GM20000 (cell line): ENCODE measurements at places on chromosomes 4 and X.

DNA sequence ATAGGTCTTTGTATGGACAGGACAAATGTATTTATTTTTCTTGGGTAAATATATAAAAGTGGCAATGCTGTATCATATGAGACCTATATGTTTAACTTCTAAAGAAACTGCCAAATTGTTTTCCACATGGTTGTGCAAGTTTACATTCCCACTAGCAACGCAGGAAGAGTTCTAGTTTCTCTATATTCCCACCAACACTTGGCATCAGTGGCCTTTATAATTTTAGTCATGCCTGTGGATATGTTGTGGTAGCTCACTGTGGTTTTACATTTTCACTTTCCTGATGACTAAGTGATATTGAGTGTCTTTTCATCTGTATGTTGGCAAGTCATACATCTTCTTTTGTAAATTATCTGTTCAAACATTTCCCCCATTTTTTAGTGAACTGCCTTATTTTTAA is 126.0 kb downstream of the EMCN start:
- DNase-seq = no peak

- no peak for DNase-seq
These were observed 1689.5 kb upstream of the PCDH10 start for GRCh38 chr4:131459430-131460101.

DNA sequence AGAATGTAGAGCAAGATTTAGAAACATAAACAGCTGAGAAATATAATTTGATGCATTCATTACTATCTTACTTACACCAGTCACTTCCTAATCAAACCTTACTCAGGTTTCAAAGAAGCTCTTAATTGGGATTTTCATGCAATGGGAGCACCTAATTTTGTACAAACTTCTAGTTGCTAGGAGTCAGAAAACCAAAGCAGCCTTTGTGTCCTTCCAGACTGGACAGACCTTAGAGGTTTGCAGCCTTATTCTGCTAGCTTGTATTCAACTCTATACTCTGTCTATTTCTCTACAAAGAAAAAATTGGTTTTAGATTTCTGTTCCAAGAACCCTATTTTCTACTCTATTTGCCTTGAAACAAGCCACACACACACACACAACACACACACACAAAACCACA is 19.4 kb downstream of the GABRA2 start:
- no peak for DNase-seq

GRCh38 chrX:48715072-48715471 is 18.5 kb downstream of the SUV39H1 start:
- DNase-seq = no peak

- DNase-seq = no peak
These were observed 37.0 kb upstream of the FGF13 start for GRCh38 chrX:138748480-138748879.

- DNase-seq = no peak
These were observed 10.5 kb upstream of the FGF16 start for GRCh38 chrX:77436682-77437081.

GRCh38 chr4:177057186-177057585 is 252.5 kb upstream of the NEIL3 start:
- DNase-seq = no peak

- DNase-seq = no peak
These were observed 692.1 kb upstream of the POU3F4 start for GRCh38 chrX:82816001-82816400.

DNA sequence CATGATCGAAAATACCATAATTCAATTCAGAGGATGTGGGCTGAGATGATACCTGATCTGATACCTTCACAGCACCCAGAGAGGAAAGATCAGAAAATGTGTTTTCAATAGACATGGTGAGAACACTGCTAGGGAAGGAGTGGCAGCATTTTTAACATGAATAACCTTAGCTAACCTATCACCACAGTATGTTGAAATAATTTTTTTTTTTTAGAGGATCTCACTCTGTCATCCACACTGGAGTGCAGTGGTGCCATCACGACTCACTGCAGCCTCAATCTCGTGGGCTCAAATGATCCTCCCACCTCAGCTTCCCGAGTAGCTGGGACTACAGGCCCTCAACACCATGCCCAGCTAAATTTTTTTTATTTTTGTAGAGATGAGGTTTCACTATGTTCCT is 90.5 kb upstream of the RAPGEF2 start:
- DNase-seq = no peak

DNA sequence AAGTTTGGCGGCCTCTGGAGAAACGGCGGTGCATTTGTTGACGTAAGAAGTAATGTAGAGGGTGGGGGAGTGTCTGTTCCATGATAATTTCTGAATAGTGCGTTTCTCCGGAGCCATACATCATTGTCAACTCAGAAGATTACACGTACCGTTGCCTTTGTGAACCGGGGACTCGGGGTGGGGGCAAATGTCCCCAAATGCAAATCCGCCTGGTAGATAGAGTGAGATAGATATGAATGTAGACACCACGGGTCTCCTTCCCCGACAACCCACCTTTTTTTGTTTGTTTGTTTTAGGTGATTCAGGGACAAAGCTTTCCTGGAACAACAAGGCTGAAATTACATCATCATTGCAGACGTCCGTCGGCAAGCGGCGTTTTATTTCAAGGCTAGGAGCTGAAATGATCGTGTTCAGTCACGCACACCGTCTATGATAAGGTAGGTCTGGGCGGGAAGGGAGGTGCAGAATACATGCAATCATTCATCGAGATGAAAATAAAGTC is 96.0 kb upstream of the PPP2R3B start:
- no peak for DNase-seq

DNA sequence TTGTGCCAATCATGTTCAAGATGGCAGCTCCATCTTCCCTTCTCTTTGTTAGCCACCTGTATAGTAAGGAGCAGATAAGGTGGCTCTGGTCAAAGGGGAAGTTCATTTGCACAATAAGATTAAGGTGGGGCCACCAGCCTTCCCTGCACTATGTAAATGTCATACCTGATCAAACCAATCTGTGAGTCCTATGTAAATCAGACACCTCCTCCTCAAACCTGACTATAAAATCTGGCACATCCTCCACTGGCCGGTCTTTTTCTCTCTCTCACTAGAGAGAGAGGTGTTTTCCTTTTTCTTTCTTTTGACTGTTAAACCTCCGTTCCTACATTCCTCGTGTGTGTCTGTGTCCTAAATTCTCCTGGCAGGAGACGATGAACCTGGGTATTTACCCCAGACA is 572.5 kb upstream of the AADAT start:
- DNase-seq = no peak

DNA sequence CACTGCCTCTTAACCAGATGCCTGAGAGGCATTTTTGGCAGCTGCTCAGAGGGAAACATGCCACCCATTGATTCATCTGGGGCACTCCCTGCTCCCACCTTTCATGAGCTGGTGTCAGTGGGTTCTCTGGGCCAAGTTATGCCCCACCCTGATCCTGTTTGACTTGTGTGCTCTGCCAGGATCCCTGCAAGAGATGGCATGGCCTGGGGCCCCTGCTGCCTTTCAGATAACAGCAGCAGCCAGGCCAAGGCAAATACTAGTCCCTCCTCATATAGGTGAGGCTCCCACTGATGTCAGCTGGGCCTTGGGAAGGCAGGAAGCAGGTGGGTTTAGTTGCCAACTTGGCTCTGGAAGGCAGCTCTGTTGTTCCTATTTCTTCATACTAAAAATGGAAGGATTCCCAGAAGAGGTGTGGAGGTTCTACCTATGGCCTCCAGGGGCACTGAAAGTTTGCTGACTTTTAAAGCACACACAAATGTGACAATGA is 192.9 kb upstream of the RBPJ start:
- no peak for DNase-seq

GRCh38 chrX:132086672-132087071 is 41.1 kb downstream of the FRMD7 start:
- DNase-seq = no peak

GRCh38 chrX:24790166-24790565 is 96.4 kb downstream of the POLA1 start:
- DNase-seq = no peak

GRCh38 chr4:99860521-99860920 is 33.7 kb downstream of the LAMTOR3 start:
- DNase-seq = no peak

DNA sequence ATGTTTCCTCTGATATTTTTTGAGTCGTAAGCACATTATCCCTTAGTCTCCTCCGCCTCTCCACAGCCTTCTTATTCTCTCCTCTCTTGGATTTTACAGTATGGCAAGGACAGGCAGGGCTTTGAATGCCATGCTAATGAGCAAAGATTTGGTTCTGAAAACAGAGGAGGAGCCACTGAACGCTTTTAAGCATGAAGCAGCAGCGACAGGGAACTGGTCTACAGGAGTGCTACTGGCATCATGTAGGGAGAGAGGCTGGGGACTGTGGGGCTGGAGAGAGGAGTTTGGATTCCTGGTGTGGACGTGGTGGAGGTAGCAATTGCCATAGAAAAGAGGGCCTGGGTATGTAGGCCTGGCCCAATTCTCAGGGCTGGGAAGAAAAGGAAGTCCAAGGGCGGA is 4.6 kb upstream of the CD99L2 start:
- DNase-seq = no peak

DNA sequence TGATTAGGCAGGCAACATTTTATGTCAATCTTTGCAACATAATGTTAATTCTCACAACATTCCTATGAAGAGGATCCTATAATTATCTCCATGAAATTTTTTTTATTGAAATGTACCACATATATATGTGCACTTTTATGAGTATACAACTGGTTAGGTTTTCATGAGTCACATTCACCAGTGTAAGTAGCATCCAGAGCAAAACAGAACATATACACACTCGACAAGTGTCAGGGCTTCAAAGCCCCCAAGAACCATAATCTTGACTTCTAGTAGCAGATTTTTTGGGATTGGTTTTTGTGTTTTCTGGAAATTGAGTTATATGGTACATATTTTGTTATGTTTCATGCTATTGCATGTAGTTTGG is 62.4 kb downstream of the ARHGAP10 start:
- no peak for DNase-seq

GRCh38 chr4:38630519-38630918 is 33.5 kb upstream of the KLF3 start:
- no peak for DNase-seq

- no peak for DNase-seq
These were observed 2.8 kb upstream of the CHIC2 start for GRCh38 chr4:54067166-54067565.

DNA sequence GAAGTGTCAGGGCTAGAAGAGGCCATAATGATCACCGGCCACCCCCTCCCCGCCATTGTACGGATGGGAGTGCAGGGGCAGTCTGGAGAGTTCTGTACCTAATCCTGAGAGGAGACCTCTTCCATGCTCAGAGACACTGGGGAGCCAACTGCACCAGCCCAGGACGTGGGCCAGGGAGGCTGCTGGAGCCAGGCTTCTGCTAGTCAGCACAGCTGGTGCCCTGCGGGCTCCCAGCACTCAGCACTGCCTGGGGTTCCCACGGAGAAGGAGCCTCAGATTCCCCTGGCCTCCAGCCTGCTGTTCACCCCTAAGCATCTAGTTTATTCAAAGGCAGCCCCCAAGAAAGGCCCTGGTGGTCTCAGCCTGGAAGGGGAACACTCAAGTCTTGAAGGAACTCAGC is 28.8 kb downstream of the ABLIM2 start:
- no peak for DNase-seq

- DNase-seq = peak; percentile 58
These were observed 25.6 kb downstream of the ELF4 start for GRCh38 chrX:130084631-130085237.

DNA sequence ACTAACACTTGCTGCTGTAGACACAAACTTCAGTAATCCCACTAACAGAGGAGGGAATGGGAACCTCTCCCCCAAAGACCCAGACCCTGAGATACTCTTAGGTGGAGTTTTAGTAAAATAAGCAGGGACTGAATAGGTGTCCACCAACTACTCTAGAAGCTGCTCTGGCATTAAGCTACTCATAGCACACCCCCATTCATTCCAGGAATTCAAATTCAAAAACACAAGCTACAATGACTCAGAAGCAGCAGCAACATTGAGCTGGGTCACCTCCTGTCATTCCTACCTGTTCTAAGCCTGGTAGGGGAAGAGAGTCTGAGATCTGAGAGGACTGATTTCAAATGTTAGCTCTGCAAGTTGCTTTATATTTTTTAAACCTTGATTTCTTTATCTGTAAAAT is 135.4 kb upstream of the FRMPD4 start:
- no peak for DNase-seq

GRCh38 chr4:122305853-122306252 is 73.0 kb upstream of the ADAD1 start:
- DNase-seq = no peak

- no peak for DNase-seq
These were observed 137.3 kb upstream of the PDLIM3 start for GRCh38 chr4:185672618-185673017.

GRCh38 chrX:41265615-41266014 is 68.3 kb upstream of the DDX3X start:
- no peak for DNase-seq

GRCh38 chr4:29970626-29971025 is 749.5 kb upstream of the PCDH7 start:
- no peak for DNase-seq

GRCh38 chrX:41870719-41871151 is 52.6 kb downstream of the CASK start:
- no peak for DNase-seq

- DNase-seq = no peak
These were observed 2144.2 kb upstream of the AGA start for GRCh38 chr4:179586460-179586859.

- no peak for DNase-seq
These were observed 43.4 kb upstream of the TRIM2 start for GRCh38 chr4:153160821-153161220.
